ENCODE measurements at places on chromosomes 16 and 17. TPM values are rescaled to one million over a fixed set of nuclear protein-coding genes. Genes with fewer than 3 reads are reported as not detected.

DNA sequence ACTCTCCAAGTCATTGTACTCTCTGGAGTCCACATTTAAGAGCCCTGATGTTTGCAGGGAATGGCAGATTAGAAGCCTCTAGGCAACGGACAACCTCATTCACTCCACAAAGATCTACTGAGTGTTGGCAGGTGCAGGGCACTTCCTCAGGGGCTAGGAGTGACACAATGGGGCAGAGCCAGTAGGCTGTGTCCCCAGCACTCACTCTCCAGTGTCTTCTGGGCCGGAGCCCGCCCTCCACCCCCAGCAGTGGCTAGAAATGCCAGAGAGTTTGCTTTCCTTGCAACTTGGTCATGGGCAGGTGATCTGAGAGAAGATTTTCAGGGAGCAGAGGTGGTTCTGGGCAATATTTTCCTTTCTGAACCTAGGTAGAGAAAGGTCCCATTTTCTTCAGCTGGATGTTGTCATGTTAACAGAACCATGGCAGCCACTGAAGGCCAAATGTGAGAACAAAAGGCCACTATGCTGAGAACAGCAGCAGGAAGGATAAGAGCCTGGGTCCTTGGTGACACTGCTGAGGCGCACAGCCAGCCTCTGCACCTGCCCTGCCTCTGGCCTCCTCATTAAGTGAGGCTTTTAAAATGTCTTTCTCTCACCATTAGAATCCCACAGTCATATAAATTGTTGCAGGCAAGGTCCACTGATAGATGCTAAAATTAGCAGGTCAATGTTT lies 96.2 kb downstream of the USP31 start:
- no peak for DNase-seq

The KRTAP4-3 gene
- total RNA-seq, result not detected

The VAMP2 gene
- total RNA-seq, result 4.6 TPM

GRCh38 chr17:61862105-61862574 lies 1.2 kb downstream of the BRIP1 start:
- DNase-seq, result peak; percentile 17

DNA sequence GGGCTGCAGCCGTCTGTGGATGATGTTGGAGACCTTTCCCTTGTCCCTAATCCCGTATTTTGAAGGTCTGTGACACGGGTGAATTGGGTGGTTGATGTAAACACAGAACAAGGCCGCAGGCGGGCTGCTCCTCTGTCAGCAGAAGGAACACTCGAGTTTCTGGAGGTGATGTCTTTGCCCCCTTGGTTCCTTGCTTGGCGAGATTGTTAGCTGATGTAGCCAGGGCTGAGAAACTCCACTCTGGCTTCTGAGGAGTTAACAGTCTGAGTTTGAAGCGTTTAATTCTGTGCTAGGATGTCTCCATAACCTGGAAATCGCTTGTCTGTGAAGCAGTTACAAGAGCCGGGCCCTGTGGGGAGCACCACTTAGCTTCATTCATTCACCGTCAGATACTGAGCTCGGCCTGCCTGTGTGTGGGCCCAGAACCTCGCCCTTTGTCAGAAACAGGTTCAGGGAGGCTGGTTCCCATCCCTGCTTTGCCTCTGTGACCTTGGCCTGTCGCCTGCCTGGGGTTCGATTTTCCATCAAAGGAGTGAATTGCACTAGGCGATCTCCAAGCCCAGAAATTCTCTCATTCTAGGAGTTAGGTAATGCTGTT lies 1.3 kb downstream of the MAPK8IP3 start:
- peak; percentile 42 for DNase-seq

DNA sequence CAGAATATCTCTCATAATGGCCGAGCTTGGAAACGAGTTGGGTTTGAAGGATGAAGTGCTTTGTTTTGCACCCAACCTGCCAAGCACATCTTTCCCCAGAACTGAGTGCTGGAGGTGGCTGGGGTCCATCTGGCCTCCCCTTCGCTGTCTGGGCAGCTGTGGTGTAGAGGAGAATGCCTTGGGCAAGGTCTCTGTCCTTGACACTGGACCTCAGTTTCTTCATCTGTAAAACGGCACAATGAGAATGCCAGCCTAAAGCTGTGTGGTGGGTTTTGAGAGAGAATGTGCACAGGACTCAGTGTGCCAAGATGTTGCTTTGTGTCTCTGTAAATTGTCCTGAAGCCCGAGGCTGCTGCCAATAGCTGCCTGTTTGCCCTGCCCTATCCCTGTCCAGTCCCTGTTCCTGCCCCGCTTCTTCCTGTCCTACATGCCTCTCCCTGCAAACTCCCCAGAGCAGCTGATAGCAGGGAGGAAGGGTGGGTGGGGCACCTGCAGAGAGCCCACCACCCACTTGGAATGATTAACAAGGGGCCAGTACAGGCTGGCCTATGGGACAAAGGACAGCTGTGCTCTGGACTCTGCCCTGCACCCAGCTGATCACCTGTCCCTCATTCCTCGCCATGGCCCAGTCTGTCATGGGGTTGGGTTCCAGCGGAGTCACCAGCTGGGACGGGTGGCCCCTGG lies 15.3 kb downstream of the LASP1 start:
- no peak for DNase-seq

DNA sequence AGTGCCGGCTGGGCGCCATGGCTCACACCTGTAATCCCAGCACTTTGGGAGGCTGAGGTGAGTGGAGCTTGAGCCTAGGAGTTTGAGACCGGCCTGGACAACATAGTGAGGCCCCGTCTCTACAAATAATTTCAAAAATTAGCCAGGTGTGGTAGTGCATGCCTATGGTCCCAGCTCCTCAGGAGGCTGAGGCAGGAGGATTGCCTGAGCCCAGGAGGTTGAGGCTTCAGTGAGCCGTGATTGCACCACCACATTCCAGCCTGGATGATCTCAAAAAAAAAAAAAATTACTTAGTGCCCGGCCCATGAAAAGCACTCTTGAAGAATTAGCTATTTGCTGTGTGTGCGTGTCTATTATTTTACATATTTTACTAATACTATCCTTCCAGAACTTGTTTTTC lies 9.6 kb downstream of the GPRC5C start:
- no peak for DNase-seq

DNA sequence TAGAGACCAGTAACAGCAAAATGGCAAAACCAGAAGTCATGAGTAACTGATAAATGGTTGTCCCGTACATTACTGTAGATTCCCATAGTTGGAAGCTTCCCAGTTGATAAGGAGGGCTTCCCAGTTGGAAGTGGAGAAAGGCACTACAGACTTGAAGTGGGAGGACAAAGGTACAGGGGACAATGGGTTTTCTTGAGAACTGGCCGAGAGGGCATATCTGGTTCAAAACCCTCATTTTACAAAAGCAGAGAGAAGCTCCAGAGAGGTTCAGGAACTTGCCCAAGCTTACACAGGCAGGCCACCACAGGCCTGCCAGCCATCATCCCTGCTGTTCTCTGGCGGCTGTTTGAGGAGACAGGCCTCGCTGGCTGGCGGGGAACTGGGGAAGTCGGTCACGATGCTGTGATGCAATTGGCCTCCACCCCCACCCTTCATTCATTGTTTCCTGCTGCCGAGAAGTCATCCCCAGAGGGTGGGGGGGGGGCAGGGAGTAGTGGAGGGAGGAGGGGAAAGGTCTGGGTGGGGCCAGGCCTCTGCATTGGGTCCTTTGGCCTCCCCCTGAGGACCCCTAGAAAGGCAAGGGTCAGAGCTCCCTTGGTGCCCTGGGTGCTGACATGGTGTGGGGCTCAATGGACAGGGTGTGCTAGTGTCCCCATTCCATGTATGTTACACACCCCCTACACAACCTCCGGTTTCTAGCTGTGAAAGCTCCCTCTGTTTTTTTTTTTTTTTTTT lies 3.0 kb downstream of the UBALD2 start:
- peak; percentile 48 for DNase-seq
